HL-60 (cell line): ENCODE measurements at places on chromosomes 6 and 20.

DNA sequence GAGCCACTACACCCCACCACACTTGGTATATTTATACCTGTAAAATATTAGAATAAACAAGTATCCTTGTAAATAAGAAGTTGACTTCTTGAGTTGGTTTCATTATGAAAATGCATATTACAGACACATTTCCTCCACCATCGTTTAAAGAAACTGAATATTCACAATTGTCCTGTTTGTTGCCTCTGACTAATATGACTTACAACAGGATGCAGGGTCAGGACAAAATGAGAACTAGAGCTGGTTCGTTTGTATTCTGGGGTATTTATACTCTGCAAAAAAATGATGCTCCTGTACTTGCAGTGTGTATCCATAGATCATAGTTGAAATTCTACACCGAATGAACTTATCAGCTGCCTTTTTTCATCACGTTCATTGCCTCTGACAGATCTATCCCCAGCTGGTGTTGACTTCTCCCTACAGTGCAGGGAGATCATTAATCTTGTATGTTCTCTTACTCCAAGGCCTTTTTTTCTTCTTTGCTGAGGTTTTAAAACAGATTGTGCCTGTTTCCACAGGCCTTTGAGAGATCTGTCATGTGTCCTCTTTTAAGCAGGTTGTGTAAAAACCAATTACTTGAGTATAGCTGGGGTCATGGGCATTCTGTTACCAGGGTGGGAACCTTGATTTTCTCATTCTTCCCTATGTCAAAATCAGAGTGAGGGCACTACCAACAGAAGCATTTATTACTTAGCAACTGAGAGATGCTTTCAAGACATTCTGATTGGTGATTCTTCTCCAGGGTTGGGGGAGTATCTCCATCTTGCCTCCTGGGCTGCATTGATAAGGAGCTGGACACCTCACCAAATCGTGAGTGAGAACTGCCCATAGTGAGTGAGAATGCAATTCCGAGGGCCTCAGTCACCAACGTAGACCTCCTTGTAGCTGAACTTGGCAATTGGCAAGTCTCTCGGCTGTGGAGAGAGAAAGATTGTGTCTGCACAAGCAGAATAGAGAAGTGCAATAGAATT, 78.8 kb upstream of the CD83 start:
- DNase-seq = no peak

- no peak for DNase-seq
These were observed 78.7 kb downstream of the GMDS start for GRCh38 chr6:2166717-2167116.

GRCh38 chr6:30491991-30492952, 3.0 kb downstream of the HLA-E start:
- DNase-seq = no peak

GRCh38 chr6:27494987-27495385, 22.1 kb upstream of the ZNF184 start:
- no peak for DNase-seq
